ENCODE measurements at places on chromosomes 1 and 21.
A peak's percentile ranks its signal among the peaks of the same experiment; 100 is the strongest.

- peak; percentile 91 for DNase-seq
These were observed 13.1 kb upstream of the SLC30A1 start for GRCh38 chr1:211591980-211592493.

DNA sequence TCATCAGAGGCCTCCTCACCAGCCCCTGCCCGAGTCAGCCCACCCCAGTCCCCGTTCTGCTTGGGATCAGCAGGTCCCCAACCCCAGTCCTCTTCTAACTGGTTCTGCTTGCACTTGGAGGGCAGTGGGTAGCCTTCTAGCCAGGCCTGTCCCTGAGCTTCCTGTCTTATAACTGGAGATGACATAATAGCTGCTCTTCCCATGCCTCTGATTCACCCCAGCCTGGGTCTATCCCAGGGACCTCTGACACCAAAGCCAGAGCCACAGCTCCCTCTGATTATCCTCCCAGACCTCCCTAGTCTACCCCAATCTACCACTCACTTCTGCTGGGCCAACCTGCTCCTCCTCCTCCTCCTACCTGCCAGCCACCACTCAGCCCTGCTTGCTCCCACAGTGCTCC, 31.4 kb downstream of the IQGAP3 start:
- DNase-seq = peak; percentile 13

- DNase-seq = no peak
These were observed 15.3 kb upstream of the TMCO2 start for GRCh38 chr1:40232444-40232843.

DNA sequence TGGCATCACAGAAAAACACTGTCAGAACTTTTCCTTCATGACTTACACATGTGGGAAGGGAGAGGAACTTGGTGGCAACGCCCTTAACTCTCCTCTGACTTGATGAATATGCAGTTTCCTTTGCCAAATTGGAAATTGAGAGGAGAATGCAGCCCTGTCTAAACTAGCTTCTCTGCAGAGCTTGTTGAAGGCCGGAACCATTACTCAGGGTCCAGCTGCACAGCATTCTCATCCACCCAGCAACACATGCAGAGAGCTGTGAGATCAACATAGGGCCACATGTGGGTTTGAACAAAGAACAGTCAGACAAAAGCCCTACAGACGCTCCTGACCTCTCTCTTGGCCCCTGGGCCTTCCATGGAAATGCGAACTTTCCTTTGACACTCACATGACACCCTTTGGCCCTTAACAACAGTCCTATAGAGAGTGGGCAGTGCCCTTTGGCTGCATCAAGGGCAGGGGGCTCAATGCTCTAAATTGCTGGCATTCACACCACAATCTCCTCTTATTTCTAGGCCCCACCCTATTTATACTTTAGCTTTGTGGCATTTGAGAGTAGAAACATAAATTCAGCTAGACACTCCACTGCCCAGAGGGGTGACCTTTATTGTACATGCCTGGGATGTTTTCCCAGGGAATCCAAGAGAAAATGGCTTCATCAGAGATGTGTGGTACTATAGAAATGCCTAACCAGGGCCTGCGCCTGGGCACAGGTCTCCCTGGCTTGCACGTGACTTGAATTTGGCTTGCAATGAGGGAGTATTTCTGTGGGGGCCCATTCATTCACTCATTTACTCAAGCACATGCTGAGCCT, 64.4 kb downstream of the CDC7 start:
- no peak for DNase-seq

GRCh38 chr1:63728611-63729226, 45.1 kb upstream of the ROR1 start:
- no peak for DNase-seq

DNA sequence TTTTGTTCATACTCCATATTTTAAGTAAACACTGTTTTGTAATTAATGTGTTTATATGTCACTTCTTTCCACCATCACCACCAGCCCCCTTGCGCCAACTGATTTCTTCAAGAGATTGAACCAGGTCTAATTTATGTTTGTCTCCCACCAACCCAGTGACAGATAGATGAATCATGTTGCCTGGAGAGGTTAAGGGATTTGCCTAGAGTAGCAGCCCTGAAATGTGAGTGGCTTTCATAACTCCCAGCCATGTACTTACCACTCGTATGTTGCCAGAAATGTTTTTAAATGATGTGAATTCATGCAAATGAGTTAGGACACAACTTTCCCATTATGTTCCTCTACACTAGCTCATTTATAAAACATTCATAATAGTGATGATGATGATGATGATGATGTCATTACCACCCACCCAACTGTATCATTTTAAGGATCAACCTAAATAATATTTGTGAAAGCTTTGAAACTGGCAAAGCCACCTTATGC, 86.9 kb downstream of the LRRC8D start:
- peak; percentile 77 for DNase-seq

GRCh38 chr1:51524817-51525216, 5.8 kb upstream of the EPS15 start:
- no peak for DNase-seq

DNA sequence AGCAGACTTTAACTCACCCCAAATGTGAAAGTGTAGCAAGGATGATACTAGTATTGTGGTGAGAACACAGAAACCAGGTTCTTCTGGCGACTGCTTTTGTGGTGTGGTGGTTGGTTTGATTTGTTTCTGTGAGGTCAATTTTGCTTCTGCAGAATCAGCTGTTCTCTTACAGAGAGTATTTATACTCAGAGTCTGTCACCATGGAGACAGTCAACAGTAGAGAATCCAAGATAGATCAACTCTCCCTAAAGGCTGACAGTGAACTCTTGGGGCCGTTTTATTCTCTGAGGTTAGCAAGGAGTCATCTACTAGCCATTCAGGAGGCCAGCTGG, at the start of gene CFAP107:
TSS of gene CFAP107 (plus strand) at position 209 of the 332 bp plus-strand sequence. CDS start 231 bp downstream, outside the sequence.
- DNase-seq = no peak

DNA sequence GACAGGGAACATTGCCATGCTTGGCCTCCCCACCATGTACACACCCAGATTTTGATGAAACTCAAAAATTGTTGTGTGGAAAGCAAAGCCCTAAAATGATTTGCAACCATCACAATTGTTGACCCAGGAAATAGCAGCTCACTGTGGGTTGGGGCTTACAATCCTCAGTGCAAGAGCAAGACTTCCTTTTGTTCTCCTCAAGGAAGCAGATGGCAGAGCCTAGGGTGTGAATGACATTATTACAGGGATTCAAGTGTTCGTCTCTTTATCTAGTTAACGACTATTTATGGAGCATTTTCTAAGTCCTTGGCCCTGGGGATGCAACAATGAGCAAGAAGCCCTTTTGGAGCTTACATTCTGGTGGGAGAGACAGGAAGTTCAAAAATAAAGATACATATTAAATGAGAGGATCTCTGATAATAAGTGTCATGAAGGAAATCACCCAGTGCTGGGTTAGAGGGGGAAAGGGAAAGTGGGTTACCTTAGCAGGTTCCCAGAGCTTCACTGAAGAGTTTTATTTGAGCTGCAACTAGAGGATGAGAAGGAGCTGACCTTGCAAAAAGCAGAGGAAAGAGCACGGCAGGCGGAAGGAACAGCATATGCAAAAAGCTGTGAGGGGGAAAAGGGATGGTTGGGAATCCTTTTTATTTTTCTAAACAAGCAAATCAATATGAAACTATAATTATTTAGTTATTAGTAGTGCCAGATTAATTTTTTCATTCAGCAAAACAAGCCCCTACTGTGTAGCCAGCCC, 38.5 kb upstream of the ID3 start:
- DNase-seq = no peak

GRCh38 chr1:197453376-197454058, 185.5 kb downstream of the CRB1 start:
- DNase-seq = no peak

Measured in mesenchymal stem cell (in vitro differentiated cells and primary cell).